ENCODE measurements at places on chromosomes 7 and 10.

DNA sequence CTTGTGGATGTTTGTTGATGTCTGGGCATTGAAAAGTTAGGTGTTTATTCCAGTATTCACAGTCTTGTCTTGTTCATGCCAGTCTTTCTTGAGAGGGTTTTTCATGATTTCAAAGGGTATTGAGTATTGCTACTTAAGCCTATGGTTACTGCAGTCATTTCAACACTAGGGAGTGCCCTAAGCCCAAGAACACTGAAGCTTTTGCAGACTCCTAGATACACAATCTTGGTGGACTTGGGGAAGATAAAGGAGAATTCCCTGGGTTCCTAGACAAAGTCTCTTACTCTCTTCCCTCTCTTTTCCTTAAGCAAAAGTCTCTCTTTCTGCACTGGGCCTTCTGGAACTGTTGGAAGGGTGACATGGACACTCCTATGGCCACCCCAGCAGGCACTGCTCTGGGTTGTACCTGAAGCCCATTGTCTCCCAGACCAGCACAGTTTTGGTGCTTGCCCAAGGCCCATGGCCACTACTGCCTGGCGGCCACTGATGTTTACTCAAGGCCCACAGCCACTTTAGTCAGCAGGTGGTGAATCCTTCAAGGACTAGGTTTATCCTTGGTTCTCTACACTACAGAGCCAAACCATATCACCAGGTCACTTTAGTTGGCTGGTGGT is 24.9 kb downstream of the SAMD9 start:
- DNase-seq, result peak; percentile 17

DNA sequence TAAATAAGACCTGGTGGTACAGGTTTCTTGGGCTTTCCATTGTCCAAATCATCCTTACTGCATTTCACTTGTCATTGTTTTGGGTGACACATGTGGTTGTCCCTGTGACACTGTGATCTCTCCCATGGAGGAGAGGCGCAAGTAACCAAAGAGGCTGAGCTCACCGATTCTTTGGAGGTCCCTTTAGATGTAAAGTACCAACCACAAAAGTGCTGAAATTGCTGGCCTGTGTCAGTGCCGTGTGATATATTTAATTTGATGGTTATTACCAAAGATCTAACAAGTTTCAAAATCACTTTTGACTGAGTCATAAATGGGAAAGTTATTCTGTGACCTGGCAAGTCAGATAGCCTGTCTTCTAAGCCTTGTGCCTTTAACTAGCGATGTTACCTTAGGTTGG is 19.4 kb downstream of the MCM10 start:
- peak; percentile 23 for DNase-seq

DNA sequence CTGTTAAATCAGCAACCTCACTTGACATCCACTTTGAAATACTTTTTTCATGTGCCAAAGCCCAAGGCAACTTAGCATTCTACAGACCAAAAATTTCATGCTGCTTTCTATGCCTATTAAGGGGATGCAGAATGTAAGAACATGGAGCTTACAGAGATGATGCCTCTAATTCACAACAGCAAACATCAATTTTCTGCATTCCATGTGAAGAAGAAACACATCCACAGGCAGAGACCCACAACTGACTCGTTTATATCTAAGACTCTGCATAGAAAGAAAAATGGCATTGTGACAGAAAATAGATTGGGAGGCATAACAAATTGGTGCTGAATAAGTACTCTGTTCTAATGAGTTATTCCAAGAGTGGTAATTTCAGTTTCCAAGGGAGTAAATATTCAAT is 107.6 kb downstream of the SGMS1 start:
- no peak for DNase-seq

GRCh38 chr7:155533827-155534690 is 12.3 kb downstream of the CNPY1 start:
- DNase-seq, result peak; percentile 86

GRCh38 chr7:135650831-135651573 is 11.3 kb upstream of the STMP1 start:
- DNase-seq, result no peak

GRCh38 chr7:54882694-54883093 is 123.7 kb upstream of the SEC61G start:
- DNase-seq, result no peak

- DNase-seq, result no peak
Measured at GRCh38 chr10:33746836-33747268, 412.4 kb upstream of the NRP1 start.

DNA sequence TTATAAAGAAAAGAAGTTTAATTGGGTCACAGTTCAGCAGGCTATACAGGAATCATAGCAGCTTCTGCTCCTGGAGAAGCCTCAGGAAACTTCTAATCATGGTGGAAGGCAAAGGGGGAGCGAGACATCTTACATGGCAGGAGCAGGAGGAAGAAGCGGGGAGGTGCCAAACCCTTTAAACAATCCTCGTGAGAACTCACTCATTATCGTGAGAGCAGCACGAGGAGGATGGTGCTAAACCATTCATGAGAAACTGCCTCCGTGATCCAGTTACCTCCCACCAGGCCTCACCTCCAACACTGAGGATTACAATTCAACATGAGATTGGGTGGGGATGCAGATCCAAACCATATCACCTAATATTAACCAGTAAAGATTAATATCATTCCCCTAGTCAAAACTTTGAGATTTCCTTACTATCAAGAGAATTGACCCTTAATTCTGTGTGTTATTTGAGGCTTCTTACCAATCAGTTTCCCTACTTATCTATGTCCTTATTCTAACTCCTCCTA is 1.6 kb upstream of the SMO start:
- DNase-seq, result no peak

- no peak for DNase-seq
Measured at GRCh38 chr7:149253665-149254064, 8.3 kb upstream of the ZNF783 start.

- DNase-seq, result no peak
Measured at GRCh38 chr7:50203521-50203920, 101.0 kb upstream of the IKZF1 start.

- no peak for DNase-seq
Measured at GRCh38 chr7:55514546-55515265, 57.6 kb downstream of the VOPP1 start.

DNA sequence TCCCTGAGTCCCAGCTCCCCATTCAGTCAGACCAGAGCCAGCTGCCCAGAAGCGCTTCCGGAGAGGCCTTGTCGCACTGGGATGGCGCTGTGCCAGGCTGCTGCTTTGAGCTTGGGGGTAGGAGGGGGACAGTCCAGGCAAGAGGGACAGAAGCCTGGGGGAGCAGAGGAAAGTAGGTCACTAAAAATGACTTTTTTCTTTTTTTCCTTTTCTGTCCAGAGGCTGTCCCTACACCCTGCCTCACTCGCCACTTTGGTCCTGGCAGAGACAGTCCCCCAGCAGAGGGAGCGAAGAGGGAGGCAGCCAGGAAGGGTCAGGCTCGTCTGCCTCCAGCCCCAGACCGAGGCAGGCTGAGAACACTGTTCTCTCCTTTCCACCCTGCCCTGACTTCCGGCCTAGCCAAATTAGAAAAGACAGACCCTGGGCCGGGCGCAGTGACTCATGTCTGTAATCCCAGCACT is 15.8 kb upstream of the TRIM8 start:
- DNase-seq, result no peak

DNA sequence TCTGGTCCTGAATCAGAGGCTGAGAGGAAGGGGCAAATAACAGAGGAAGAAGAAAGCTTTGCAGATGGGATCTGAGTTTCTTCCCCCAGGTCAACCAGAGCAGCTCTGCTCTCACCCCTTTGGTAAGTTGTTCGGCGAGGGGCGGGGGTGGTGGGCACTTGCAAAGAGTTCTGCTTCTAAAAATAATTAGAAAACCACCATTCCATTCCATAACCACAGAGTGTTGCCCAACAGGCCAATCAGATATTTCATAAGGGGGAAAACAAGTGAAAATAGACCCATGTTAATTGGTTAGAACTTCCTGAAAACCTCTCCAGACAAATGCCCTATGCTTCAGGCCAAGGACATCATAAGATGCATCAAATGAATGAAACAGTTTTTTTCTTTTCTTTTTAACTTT is 43.6 kb upstream of the R3HCC1L start:
- no peak for DNase-seq

- peak; percentile 25 for DNase-seq
Measured at GRCh38 chr7:114026486-114027089, 107.8 kb upstream of the PPP1R3A start.

DNA sequence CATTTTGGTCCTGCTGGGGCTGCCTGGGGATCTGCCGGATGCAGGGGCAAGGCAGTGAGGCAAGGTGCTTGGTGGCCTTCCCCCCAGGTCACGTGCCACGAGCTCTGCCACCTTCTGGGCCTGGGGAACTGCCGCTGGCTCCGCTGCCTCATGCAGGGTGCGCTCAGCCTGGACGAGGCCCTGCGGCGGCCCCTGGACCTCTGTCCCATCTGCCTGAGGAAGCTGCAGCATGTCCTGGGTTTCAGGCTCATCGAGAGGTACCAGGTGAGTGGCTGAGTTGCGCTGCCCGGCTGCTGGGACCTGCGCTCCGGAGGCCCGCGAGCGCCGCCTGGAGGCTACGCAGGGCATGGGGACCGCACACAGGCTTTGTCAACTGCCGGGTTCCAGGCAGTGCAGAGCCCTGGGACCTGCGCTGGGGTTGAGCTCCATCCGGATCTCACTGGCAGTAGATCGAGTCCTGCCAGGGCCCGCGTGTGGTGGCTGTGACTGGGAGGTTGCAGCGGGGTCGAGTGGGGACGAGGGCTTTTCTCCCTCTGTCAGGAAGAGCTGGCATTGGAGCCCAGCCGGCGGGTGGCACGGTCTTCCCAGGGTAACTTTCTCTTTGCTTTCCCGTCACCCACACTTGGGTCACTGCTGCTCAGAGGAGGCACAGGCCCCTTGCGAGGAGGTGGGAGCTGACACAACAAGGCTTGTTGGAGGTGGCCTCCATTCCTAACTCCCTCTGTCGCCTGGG is 21.7 kb downstream of the AMZ1 start:
- peak; percentile 87 for DNase-seq

GRCh38 chr7:79436378-79436777 is 17.1 kb downstream of the MAGI2 start:
- DNase-seq, result no peak

GRCh38 chr7:29042824-29043231 is 84.7 kb upstream of the TRIL start:
- no peak for DNase-seq

GRCh38 chr7:100745184-100745583 is 11.8 kb downstream of the ZAN start:
- peak; percentile 66 for DNase-seq

GRCh38 chr7:32126843-32127242 is 56.6 kb upstream of the PDE1C start:
- no peak for DNase-seq

DNA sequence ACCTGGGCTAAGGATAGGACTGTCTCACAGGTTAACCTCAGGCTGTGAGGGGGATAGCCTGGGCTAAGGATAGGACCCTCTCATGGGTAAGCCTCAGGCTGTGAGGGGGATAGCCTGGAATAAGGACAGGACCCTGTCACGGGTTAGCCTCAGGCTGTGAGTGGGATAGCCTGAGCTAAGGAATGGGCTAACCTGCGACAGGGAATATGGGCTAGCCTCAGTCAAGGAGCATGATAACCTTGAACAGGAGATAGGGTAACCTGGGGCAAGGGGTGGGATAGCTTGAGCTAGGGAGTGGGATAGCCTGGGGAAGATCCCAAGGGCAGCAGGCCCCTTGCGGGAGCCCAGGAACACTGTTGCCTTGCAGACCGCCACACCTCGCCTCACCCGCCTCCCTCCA is 42.7 kb downstream of the GRID2IP start:
- no peak for DNase-seq

- no peak for DNase-seq
Measured at GRCh38 chr7:151671514-151671913, 151.8 kb upstream of the RHEB start.

- DNase-seq, result no peak
Measured at GRCh38 chr10:70319183-70319582, 35.4 kb upstream of the NPFFR1 start.

DNA sequence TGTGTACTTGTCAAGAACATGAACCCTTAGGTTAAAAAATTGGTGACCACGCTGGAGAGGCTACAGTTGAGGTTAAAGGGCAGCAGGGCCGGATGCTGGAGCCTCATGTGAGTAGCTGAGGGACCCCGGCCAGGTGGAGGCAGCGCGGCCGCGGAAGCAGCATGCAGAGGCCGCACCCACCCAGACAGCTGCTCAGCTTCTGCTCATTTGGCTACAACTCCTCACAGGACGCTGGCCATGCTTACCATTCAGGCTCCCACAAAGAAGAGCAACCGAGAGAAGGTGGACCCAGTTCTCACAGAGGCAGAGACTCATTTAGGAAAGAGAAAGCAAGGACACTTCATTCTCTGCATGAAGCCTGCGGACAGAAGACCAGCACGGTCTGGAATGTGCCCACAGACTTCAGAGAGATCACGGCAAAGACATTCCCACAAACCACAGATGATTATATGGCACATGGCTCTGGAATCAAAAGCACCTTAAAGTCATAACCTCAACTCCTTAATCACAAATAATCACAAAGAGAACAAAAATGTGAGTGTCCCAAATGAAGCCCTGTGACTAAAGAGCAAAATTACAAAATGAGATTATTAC is 94.4 kb downstream of the VOPP1 start:
- no peak for DNase-seq

DNA sequence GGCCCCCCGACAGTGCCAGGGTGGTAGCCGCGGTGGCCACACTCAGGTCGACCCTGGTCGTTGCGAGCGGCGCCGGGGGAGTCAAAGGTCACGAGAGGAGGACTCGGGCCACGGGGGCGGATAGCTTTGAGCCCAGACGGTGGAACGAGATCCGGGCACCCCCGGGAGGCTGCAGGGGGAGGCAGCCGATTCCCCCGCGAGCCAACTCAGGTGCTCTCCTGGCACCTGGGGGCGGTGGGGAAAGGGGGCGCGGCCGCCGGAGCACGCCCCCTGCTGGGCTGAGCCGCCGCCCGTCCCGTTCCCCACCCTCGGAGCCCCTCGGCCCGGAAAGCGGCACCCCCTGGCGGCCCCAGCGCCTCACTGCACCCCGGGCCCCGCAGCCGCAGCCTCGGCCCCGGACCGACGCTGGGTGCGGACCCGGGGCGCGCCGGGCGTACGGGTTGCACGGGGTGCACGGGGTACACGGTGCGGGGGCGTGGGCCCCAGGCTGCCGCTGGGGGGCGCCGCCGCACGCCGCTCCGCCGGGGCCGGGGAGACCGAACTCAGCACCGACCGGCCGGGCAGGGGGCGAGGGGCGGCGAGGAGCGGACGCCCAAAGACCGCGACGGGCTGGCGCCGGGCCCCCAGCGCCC is 521 bp upstream of the NYAP1 start:
- DNase-seq, result peak; percentile 92

DNA sequence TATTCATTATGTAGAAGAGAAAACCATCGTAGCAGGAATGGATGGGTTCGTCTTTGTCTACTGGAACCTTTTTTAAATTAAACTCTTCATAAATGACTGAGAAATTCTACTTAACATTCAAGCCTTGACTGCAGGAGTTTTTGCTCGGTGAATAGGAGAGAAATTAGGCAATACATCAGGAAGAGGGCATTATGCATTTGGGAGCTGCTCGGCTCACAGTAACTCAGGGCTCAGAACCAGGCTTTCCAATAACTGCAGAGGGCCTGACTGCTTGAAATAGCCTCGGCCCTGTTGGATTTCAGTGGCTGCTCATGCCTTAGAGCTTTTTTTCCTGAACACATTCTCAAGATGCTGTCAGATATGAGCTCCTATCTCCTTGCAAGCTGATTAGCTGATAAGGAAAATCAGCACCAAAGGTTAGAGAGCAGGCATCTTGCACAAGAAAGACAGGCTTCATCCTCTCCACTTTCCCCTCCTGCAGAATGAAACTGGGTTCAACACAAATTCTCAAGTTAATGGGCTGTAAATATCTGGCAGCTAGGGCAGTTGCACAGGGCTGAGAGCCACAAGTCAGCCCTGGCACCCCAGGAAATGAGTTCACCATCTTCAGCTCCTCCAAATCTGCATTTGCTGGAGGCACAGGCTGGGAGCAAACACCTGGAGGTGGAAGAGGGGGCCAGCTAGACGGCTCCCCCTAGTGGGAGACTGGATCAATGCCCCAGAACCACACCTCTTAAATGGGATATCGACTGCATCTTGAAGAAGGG is 24.3 kb downstream of the TECTB start:
- DNase-seq, result peak; percentile 69

Measured in GM13977 (cell line).